ENCODE measurements at places on chromosomes 1 and 21.

GRCh38 chr1:90721210-90722194, 4.4 kb upstream of the BARHL2 start:
- DNase-seq = no peak

DNA sequence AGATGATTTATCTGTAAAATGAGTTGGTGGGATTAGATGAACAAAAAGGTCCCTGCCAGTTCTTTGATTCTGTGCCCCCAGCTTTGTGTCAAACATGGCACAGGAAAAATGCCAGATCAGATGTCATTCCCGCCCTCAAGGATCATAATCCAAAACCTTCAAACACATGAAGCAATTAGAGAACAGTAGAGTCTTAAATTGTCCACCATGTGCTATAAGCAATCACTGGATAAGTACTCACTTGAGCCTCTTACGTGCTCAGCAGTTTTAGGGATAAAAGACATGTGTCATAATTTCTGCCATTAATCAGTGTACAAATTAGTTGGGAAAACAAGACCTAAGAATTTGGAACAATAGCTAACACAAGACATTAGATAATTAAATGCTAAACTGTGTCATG, 15.4 kb upstream of the KIAA0040 start:
- no peak for DNase-seq

DNA sequence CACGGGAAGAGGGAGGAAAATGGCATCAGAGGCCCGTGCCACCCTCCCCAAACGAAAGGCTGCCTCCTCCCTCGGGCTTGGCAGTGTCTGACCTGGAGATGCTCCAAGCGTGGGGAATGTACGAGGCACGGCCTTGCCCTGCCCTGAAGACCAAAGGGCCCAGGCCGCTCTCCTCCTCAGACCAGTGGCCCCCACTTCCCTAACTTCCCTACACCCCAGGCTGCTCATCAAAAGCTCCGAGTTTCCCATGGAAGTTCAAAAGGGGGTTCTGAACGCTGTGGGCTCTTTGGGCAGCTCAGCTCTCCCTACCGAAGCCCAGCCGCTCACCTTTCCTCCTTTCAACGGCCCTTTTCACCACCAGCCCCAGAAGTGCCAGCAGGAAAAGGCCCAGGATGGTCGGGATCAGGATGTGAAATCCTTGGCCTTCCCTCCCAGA, 11.8 kb downstream of the FCMR start:
- DNase-seq = no peak

DNA sequence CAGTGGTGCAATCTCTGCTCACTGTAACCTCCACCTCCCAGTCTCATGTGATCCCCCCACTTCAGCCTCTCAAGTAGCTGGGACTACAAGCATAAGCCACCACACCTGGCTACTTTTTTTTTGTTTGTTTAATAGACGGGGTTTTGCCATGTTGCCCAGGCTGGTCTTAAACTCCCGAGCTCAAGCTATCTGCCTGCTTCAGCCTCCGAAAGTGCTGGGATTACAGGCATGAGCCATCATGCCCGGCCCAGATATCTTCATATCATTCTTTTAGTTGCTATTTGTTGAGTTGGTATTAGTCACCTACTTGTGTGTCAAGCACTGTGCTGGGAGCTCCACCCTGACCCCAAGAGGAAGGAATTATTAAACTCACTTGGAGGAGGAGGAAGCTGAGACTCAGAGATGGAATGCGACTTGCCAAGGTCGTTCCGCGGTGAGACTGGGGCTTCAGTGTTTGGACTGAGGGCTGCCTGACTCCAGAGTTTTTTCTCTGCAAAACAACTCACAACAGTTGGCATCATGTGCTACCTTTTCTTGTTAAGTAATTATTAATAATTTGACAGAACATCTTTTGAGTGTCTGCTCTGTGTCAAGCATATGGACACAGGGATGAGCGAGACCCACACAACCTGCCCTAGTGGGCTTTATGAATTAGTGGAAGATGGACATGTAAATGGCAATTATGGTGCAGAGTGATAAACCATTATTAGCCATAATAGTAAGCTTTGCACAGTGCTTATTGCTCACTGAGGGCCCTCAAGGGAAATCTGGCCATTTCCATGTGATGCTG, 132.0 kb downstream of the FOXD2 start:
- DNase-seq = no peak

DNA sequence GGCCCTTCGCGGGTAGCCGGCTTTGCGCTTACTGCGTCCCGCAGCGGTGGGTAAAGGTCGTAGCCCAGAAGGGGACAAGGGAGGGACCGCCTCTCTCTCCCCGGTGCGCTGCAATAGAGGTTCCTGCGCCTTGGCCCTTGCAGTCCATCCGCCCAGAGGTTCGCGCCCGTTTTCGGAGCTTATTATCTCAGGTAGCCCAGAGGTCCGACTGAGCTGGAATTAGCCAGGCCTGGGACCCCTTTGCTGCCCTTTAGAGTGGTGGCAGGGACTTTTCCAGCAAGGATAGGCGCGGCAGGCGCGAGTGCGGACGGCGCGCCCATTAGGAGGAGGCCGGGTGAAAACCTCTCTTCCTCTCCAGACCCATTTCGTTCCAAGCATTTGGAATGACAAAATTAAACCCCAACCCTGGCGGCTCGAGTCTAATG, 5.0 kb downstream of the LHX4 start:
- DNase-seq = no peak

DNA sequence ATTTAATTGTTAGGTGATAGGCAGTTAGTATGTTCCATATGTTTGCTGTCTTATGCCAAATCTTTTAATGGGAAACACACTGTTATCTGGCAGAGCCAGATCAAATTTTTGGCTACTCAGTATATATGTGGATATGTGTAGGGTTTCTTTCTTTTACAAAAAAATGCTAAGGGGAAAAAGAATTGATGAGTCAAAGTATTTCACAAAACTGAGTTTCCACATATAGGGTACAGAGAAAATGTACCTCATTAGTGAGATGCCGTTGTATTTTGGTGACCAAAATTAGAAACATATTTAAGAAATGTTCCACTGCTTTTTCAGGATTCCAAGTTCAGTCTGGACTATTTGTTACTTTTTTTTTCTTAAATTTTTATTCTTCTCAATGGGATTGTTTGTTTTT, 201.2 kb upstream of the PTGFR start:
- DNase-seq = no peak

DNA sequence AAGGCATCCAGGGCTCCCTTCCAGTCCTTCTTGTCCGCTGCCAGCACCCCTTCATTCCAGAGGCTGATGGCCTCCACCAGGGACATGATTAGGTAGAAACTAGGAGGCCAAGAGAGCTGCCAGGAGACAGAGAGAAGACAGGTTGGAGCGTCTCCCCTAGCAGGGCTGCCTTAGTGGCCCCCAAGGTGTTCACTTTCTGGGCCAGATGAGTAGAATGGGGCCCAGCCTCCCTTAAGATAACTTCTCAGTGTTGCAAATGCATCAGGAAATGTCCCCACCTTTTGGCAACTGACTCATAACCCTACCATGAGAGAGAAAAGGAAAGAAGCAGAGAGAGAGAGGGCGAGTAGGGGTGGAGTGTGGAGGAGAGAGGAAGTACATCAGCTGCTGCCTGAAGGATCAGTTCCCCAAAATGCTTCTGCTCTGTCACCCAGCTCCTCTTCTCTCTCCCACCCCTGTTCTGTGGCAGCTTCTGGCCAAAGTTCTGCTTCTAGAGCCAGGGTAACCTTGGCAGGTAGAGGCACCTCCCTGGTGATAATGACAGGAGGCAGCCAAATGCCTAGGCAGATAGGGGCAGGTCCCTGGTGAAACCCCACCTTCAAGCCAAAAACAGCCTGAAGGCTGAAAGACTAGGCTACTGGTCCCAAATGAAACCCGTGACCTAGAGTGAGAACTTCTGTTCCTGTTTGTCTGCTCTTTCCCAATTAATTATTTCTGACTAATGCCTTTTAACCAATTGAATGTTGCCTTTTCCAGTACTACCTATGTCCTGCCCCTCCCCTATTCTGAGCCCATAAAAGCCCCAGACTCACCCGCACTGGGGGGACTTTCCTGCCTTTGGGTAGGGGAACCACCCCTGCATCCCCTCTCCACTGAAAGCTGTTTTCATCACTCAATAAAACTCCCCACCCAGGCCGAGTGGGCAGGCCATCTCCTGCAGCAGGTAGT, at the start of gene NCF2:
NCF2 (minus strand) TSS at position 216 of the 948 bp plus-strand sequence; CDS start at position 86, 130 bp downstream.
- DNase-seq = no peak

GRCh38 chr1:46557403-46557802, 6.0 kb upstream of the KNCN start:
- no peak for DNase-seq

DNA sequence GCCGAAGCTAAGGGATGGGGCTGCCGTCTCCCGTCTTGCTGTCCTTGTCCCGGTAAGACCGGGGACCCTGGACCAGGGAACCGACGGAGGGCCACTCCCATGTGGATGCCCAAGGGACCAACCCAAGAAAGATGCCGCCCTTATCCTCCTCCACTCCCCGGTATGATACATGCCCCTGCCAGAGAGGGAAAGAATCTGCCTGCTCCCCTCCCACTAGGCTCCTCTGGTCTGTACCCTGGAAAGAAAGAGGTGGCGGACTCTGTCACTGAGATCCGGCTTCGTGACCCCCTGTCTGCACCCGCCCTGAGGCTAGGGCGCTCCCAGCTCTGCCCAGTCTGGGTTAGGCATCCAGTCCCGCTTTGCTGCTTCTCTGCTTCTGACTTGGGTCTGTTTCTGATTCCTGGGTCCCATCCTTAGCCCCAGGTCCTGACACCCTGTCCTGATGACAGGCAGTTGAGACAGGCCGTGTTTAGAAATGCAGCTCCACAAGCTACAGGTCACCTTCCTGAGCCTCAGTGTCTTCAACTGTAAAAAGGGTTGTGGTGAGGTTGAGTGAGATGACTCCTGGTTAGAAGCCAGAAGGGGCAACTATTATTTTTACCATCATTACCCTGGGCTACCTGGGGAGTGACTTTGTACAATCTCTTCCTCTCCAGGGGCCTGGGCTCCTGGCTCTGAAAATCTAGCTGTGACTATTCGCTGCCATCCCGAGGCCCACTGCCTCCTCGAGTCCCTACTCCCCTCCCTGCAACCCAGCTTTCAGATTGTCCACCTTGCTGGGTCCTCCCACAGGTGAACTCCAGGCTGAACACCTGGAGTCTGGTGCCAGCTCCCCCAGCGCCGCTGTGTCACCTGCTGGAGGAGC, 3.7 kb downstream of the MATN1 start:
- DNase-seq = no peak

DNA sequence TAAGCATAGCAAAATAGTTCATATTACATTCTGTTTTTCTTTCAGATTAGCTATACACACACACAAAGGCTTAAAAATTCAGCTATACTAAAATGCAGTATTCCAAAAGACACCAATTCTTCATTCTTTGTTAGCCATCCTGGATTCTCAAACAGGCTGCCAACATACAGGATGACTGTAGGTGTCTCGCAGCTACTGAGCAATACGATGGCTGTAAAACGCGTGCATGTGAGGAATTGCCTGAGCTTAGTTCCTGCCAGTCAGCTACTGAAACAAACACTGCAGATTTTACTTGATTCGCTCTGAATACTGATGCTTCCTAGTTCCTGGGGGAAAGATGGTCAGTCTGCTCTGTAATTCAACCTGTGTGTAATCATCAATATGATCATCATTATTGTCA, 24.7 kb upstream of the HMGN1 start:
- DNase-seq = no peak

DNA sequence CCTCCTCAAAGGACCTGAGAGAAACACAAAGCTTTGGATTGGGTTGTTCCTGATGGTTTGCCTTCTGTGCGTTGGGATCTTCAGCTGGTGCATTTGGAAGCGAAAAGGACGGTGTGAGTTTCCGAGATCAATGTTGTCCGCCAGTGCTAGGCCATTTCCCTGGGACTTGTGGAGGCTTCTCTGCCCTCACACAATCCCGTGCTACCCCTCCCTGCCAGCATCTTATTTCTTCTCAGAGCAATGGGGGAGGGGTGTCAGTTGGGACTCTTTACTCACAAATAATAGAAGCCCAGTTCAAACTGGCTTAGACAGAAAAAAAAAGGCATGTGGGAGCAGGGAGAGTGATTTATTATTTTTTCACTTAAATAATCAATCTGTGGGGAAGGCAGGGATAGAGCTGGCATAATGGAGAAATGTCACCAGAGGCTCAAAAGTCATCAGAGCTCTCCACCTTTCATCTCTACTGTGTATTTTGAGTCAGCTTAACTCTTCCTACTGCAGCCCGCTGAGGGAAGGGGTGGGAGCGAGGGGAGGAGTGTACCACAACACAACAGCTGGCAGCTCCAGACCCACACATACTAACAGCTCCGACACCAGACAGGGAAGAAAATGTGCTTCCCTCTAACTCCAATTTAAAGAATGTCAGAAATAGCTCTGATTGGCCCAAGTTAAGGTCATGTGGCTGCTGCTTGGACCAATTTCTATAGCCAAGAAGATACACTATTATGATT, 22.4 kb downstream of the LY9 start:
- no peak for DNase-seq

DNA sequence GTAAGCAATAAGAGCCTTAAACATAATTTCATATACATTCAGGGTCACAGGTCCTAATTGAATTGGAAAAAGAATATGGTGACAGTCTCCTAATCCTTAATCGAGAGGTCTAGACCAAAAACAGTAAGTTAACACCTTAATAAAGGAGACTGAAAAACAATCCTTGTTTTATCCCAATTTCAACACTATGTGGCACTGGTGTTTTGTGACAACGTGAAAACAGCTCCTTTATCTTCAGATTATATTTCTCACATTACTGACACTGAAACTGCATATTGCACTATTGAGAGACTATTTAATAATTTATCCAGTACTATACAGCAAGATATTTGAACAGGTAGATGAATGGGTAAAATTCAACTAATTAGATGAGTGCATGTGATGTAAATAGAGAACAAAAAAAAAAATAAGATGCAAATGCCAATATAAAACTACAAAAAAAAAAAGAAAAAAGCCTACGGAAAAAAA, 34.1 kb downstream of the TP53BP2 start:
- DNase-seq = no peak

DNA sequence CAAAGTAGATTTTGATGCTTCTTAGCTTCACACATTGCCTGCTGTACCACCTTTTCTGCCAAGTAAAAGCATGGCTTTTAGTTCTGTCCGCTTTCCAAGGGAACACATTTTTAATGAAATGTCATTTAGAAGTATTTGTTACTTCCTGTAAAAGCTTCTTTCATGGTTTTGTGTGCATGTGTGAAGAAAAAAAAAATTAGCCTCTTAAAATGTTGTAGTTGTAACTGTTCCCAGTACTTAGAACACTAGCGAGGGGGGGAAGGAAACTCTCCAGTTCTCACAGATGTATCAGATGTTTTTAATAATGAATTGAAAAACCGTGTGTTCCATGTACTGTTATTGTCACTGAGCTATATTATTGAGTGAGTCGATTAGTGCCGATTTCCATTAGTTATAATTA, 568.3 kb upstream of the ADGRL2 start:
- no peak for DNase-seq

DNA sequence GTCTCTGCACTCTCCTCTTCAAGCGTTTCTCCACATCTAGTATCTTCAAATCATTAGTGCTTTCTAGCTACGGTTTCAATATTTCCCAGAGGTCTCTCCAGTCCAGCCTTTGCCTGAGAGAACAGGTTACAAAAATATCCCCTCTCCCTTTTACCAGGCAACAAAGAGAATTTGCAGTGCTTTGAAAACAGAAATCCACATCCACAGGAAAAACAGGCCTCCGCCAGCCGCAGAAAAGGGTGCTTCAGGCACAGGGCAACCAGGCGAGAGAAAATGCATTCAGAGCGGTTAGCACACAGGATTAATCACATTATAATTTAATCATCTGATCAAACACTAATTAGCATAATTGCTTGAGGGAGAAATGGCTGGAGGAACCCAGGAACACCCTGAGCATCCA, 13.8 kb downstream of the DSCAM start:
- no peak for DNase-seq
